Endothelial cell (in vitro differentiated cells): ENCODE measurements at places on chromosomes 16 and 17.

GRCh38 chr16:528111-529011 is 849 bp downstream of the CAPN15 start:
- H3K4me1 ChIP-seq = peaks cover 13% of the 10 kb centered on the region
- H3K27ac ChIP-seq = peak overlapping the region; percentile 64
- H3K27me3 ChIP-seq = peaks cover 20% of the 10 kb centered on the region
- no peak for DNase-seq
- H3K36me3 ChIP-seq = no peaks in the 10 kb centered on the region

GRCh38 chr17:58722274-58722673 is 29.9 kb downstream of the RAD51C start:
- H3K27ac ChIP-seq = no peak overlapping the region
- H3K4me1 ChIP-seq = no peaks in the 10 kb centered on the region
- H3K27me3 ChIP-seq = no peaks in the 10 kb centered on the region
- no peak overlapping the region for H3K4me3 ChIP-seq
- H3K36me3 ChIP-seq = no peaks in the 10 kb centered on the region

DNA sequence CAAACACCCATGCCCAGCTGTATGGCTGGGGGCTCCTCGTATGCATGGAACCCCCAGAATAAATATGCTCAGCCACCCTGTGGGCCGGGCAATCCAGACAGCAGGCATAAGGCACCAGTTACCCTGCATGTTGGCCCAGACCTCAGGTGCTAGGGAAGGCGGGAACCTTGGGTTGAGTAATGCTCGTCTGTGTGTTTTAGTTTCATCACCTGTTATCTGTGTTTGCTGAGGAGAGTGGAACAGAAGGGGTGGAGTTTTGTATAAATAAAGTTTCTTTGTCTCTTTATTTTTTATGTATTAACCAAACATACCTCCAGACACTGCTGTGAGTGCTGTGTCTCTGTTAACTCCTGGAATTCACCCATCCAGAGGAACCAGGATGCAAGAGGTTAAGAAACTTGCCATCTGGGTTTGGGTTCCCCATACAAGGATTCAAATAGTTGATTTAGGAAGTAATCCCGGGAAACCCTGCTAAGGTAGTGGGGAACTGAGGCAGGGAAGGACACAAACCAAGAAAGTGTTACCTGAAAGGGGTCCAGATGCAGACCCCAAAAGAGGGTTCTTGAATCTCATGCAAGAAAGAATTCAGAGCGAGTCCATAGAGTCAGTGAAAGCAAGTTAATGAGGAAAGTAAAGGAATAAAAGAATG is 37.4 kb upstream of the IL21R start:
- H3K4me1 ChIP-seq = no peaks in the 10 kb centered on the region
- peaks cover 17% of the 10 kb centered on the region for H3K36me3 ChIP-seq
- peaks cover 13% of the 10 kb centered on the region for H3K27me3 ChIP-seq
- no peak overlapping the region for H3K4me3 ChIP-seq
- H3K27ac ChIP-seq = no peak overlapping the region

- no peaks in the 10 kb centered on the region for H3K4me1 ChIP-seq
- DNase-seq = no peak
- H3K27ac ChIP-seq = no peak overlapping the region
Measured at GRCh38 chr16:6536411-6536810, 796.2 kb upstream of the RBFOX1 start.

- no peaks in the 10 kb centered on the region for H3K36me3 ChIP-seq
- H3K27me3 ChIP-seq = peaks cover 2% of the 10 kb centered on the region
- DNase-seq = no peak
- peak within 1 kb of the TSS; percentile 23 for H3K4me3 ChIP-seq
Measured at GRCh38 chr17:43661699-43662412, at the start of gene MEOX1. MEOX1 (minus strand) TSS chr17:43661922; CDS start chr17:43661534, 388 bp downstream.

GRCh38 chr17:57662644-57663308 is 82.3 kb downstream of the CCDC182 start:
- H3K36me3 ChIP-seq = no peaks in the 10 kb centered on the region
- DNase-seq = peak; percentile 94
- peak overlapping the region; percentile 84 for H3K4me3 ChIP-seq
- H3K27ac ChIP-seq = peak overlapping the region; percentile 91
- H3K4me1 ChIP-seq = peaks cover 19% of the 10 kb centered on the region
- H3K27me3 ChIP-seq = peaks cover 9% of the 10 kb centered on the region

- H3K27me3 ChIP-seq = peaks cover 5% of the 10 kb centered on the region
- no peaks in the 10 kb centered on the region for H3K36me3 ChIP-seq
- peaks cover 38% of the 10 kb centered on the region for H3K4me1 ChIP-seq
- H3K27ac ChIP-seq = no peak overlapping the region
- H3K4me3 ChIP-seq = no peak overlapping the region
Measured at GRCh38 chr17:36850790-36851189, 86.5 kb upstream of the LHX1 start.

GRCh38 chr17:20955427-20956323 is 87.1 kb downstream of the USP22 start:
- H3K27me3 ChIP-seq = no peaks in the 10 kb centered on the region
- DNase-seq = no peak
- H3K27ac ChIP-seq = no peak overlapping the region
- H3K4me3 ChIP-seq = no peak overlapping the region
- H3K36me3 ChIP-seq = no peaks in the 10 kb centered on the region

DNA sequence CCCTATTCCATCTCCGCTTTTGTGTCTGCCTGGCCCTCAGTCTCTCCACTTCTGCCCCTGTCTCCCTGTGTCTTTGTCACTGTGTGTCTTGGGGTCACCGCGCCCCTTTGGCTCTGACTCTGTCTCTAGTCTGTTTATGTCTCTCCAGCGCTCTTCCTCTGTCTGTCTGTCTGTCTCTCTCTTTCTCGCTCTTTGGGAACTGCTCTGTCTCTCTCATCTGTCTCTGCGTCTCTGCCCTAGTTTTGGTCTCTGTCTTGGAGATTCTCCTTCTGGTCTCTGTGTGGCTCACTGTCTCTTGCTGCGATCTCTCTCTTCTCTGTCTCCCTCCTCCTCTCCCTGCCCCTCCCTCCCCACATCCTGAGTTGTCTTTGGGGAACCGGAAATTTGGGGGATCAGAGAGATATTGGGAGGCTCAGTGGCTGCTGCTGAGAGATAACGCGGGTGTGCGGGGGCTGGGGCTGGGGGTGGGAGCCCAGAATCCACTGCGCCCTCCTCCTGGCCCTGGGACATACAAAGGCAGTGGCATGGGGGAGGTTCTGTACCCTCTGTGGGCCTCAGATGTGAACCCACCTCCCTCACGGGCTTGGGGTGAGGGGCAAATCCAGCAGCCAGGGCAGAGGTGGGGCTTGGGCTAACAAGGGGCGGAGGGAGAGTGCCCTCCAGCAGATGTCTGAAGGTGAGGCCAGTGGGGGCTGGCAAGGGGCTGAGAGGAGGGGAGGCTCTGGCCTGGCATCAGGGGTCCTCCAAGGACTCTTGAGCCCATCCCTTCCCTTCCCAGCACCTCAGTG is 24.4 kb downstream of the LAT start:
- H3K4me3 ChIP-seq = no peak overlapping the region
- H3K36me3 ChIP-seq = no peaks in the 10 kb centered on the region
- H3K27ac ChIP-seq = no peak overlapping the region
- DNase-seq = no peak

DNA sequence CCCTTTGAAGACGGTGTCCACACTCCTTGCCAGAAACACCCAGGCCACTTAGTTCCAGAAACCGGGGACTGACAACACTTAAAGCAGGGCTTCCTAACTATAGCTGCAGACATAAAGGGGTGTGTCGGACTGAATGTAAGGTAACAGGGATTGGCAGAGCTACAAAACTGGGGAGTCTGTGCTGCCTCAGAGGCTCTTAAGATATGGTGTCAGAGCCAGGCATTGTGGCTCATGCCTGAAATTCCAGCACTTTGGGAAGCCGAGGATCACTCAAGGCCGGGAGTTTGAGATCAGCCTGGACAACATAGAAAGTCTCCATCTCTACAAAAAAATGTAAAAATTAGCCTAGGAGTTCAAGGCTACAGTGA is 14.2 kb upstream of the NLRC3 start:
- peaks cover 18% of the 10 kb centered on the region for H3K27me3 ChIP-seq
- H3K4me3 ChIP-seq = peak overlapping the region; percentile 39
- DNase-seq = no peak

GRCh38 chr17:44220213-44221083 is 973 bp upstream of the UBTF start:
- DNase-seq = peak; percentile 33
- peak overlapping the region; percentile 97 for H3K4me3 ChIP-seq

DNA sequence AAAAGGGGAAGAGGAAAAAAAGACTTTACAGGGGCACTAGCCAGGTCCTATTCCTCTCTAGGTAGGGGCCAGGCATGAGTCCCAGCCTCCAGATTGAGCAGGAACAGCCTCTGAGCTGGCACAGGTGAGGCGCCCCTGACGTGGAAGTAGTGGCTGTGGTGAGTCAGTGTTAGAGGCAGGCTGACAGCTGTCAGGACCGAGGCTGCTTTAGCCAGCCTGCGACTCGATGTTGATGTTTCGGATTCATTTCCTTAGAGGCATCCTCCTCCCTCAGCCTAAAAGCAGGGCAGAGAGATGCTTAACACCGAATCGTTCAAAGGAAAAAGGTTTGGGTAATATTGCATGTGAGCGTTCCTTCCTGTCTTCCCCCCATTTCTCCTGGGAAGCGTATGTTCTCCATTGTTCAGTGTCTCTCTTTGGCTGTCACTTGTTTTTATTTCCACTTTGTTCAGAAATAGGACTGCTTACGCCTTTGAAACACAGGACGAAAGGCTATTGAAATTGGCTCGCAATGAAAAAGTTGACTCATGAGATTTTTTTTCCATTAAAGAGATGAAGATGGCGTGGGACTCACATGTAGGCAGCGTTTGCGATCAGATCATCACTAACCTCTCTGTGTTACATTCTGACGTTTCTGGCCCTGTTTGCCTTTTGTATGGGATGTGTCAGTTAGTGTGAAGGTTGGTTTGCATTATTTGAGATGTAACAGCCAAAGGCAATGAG is 1.3 kb downstream of the KIAA0513 start:
- no peak overlapping the region for H3K27ac ChIP-seq
- DNase-seq = no peak
- peaks cover 2% of the 10 kb centered on the region for H3K27me3 ChIP-seq
- H3K4me1 ChIP-seq = peaks cover 18% of the 10 kb centered on the region
- peak overlapping the region; percentile 86 for H3K4me3 ChIP-seq
- H3K36me3 ChIP-seq = peaks cover 4% of the 10 kb centered on the region

DNA sequence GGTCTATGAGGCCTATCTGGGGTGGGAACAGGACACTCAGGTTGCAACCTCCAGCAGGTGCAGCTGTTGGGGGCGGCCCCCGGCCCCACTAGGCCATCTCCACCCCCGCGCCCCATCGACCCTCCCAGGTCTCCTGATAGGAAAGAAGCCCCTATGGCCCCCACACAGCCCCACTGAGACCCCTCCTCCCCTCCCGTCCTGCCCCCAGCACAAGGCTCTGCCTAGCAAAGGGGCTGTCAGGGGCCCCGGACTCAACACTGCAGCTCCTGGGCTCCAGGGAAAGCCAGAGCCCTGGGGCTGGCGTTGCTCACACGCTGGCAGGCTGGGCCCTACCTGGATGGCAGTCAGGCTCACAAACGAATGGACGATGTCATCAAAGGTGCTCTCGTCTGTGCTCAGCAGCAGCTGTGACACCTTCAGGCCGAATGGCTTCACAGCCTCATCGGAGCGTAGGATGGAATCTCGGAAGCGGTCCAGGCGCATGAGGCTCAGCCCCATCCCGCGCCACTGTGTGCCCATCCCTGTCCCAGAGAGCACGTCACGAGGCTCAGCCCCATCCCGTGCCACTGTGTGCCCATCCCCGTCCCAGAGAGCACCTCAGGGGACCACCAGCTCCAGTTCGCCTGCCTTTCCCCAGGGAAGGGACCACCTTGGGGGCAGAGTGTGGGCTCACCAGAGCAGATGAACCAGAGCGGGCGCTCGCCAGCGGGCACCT is 7.3 kb downstream of the FASN start:
- peaks cover 3% of the 10 kb centered on the region for H3K36me3 ChIP-seq
- no peak overlapping the region for H3K4me3 ChIP-seq
- DNase-seq = no peak
- H3K4me1 ChIP-seq = no peaks in the 10 kb centered on the region
- H3K27ac ChIP-seq = no peak overlapping the region

DNA sequence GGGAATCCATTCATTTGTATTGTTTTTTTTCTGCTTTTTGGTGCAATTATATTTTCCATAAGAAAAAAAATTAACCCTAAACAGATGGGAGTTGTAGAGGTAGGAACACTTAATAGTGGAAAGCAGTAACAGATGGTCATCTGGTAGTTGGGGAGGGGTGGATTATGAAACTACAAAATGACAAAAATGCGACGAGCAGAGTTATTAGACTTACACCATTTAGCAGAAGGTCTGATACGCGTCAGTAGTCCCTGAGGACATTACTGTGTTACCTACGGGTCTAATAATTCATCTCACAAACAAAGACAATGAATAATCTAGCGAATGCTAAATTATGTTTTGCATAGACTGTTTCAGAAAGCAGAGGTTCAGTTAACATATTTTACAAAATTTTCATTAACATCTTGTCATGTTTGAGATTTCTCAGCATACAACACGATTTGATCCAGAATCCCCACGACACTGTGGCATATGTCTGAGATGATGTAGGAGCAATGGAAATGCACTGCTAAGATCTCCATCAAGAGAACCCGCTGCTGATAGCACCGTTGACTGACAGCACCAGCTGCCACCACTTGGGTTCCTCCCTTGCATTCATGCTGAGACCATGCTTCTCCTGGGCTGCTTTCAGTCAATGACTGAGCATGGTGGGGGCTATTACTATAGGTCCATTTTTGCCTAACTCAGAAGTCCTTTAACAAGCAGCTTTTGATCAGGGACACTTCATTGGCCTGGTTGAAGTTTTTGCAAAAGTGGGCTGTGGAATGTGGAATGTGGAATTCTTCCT is 182.2 kb upstream of the CPHXL start:
- DNase-seq = no peak
- no peak overlapping the region for H3K4me3 ChIP-seq
- H3K36me3 ChIP-seq = no peaks in the 10 kb centered on the region
- no peak overlapping the region for H3K27ac ChIP-seq

GRCh38 chr16:50259334-50260205 is 6.8 kb upstream of the ADCY7 start:
- H3K4me3 ChIP-seq = no peak overlapping the region
- no peaks in the 10 kb centered on the region for H3K36me3 ChIP-seq
- no peak overlapping the region for H3K27ac ChIP-seq
- DNase-seq = no peak
- H3K4me1 ChIP-seq = no peaks in the 10 kb centered on the region
- H3K27me3 ChIP-seq = no peaks in the 10 kb centered on the region

GRCh38 chr17:77892469-77893143 is 65.9 kb upstream of the TNRC6C start:
- H3K4me3 ChIP-seq = no peak overlapping the region
- H3K36me3 ChIP-seq = no peaks in the 10 kb centered on the region
- H3K4me1 ChIP-seq = no peaks in the 10 kb centered on the region
- peaks cover 6% of the 10 kb centered on the region for H3K27me3 ChIP-seq

DNA sequence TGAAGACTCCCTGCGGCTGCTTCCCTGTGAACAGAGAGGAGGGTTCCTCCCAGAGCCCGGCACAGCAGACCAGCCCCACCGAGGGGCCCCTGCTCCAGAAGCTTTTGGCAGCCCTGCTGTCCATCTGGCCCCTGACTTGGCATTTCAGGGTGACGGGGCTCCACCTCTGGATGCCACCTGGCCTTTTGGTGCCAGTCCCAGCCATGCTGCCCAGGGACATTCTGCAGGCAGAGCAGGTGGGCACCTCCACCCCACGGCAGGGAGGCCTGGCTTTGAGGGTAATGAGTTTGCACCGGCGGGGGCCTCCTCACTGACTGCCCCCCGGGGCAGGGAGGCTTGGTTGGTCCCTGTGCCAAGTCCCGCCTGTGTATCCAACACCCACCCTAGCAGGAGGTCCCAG is 20.3 kb upstream of the ZFPM1 start:
- DNase-seq = no peak
- no peak overlapping the region for H3K4me3 ChIP-seq
- peaks cover 12% of the 10 kb centered on the region for H3K4me1 ChIP-seq
- H3K27ac ChIP-seq = no peak overlapping the region
